GM12864 (cell line): ENCODE measurements at places on chromosomes 13 and 19.

GRCh38 chr13:98065468-98065867 lies 77.4 kb upstream of the FARP1 start:
- DNase-seq, result no peak

GRCh38 chr19:48206397-48207093 lies 36.1 kb downstream of the ZSWIM9 start:
- no peak for DNase-seq

DNA sequence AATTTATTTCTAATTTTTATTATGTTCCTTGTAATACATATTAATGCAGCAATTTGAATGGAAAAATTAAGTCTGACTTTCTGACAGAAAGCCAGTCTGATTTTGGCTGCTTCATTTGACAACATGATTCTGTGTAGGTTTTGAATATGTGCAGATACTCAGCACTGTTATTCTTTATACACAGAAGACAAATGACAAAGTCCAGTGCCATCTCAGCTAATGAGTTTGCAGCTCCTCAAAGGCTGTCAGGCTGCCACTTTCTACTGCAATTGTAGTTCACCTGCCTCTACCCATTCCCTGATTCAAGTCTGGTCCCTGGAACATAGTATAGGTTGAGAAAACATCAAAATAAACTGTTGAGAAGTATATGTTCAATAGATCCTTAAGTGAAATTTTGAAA lies 2.9 kb upstream of the CHAMP1 start:
- no peak for DNase-seq

DNA sequence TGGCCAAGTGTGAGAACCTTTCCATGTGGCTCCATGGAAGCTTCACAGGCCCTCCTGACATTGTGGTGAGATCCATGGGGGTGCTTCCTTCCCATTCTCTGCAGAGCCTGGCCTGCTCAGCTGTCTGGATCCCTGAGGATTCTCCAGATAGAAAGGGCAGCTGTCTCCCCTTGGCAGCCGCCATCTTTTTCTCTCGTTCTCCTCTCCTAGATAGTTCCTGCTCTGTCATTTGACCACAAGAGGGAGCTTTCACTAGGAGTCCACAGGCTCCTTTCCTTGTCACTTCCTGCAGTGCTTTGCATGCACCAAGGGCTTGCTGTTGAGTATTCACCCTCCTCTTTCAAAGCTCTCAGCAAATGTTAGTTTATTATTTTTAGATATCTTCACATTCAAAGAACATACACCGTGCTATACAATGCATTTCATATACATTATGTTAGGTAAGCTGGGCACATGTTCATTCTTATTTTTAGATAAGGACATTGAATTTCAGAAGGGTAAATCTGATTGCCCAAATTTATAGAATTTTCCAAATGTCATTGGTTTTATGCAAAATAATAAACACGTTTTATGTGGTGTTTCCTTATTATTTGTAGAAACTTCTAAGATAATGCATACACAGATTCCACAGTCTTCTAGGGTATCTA lies 133.2 kb downstream of the FRY start:
- DNase-seq, result peak; percentile 39

- DNase-seq, result no peak
Measured at GRCh38 chr13:24216176-24216575, 55.7 kb downstream of the SPATA13 start.

DNA sequence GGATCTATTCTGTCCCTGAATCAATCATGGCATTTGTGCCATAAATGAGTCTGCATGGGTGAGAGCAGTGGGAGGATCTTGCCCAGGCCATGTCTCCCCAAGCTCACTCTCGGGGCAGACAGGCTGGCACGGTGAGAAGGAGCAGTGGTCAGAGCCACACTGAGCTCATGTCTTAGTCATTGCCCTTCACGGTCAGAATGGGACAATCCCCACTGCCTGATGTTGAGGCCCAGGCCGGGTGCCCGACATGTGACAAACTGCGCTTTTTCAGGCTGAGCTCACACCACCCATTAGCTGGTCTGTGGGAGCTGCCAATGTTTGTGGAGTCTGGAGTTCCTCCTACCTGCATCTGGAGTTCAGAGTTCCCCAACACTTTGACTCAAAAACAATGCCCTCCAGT lies 481.9 kb downstream of the COG6 start:
- no peak for DNase-seq
